ENCODE measurements at places on chromosomes 13 and 19.
A peak's percentile ranks its signal among the peaks of the same experiment; 100 is the strongest.

GRCh38 chr19:42606660-42607351 lies 12.1 kb upstream of the CEACAM8 start:
- DNase-seq = peak; percentile 43

DNA sequence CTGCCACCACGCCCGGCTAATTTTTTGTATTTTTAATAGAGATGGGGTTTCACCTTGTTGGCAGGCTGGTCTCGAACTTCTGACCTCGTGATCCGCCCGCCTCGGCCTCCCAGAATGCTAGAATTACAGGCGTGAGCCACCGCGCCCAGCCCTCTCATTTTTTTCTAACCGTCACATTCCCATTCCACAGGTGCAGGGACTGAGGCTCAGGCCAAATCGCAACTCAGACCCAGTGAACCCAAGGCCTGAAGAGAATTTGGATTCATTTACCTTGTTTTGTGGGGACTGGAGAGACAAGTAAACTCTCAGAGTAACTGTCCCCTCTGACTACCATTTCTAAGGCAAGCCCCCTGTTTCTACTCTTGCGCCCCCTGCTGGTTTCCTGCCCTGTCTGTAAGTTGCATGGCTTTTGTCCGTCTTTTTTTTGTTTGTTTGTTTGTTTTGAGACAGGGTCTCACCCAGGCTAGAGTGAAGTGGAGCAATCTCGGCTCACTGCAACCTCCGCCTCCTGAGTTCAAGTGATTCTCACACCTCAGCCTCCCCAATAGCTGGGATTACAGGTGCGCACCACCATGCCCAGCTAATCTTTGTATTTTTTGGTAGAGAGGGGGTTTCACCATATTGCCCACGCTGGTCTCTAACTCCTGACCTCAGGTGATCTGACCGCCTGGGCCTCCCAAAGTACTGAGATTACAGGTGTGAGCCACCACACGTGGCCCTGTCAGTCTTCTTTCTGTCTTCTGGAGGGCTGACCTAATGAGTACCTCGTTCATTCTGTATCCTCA lies 2.3 kb upstream of the STRN4 start:
- peak; percentile 77 for DNase-seq

GRCh38 chr13:101626925-101627555 lies 174.6 kb downstream of the ITGBL1 start:
- DNase-seq = peak; percentile 59

DNA sequence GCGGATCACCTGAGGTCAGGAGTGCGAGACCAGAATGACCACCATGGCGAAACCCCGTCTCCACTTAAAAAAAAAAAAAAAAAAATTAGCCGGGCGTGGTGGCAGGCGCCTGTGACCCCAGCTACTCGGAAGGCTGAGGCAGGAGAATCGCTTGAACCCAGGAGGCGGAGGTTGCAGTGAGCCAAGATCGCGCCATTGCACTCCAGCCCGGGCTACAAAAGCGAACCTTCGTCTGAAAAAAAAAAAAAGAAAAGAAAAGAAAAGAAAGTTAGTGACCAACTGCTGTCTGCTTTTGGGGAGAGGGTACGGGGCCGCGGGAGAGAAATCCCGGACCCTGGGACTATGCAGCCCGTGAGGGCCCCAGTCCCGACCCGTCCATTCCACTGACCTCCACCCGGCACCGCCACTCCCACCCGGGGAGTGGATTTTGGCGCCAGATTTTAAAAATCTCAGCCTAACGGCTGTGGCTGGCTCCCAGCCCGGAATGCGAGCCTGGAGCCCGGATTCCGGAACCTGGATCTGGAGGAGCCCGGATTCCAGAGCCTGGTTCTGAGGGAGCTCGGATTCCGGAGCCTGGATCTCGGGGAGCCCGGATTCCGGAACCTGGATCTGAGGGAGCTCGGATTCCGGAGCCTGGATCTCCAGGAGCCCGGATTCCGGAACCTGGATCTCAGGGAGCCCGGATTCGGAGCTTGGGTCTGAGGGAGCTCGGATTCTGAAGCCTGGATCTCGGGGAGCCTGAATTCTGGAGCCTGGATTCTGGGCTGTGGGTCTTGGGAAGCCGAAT lies 6.1 kb upstream of the LMNB2 start:
- no peak for DNase-seq

DNA sequence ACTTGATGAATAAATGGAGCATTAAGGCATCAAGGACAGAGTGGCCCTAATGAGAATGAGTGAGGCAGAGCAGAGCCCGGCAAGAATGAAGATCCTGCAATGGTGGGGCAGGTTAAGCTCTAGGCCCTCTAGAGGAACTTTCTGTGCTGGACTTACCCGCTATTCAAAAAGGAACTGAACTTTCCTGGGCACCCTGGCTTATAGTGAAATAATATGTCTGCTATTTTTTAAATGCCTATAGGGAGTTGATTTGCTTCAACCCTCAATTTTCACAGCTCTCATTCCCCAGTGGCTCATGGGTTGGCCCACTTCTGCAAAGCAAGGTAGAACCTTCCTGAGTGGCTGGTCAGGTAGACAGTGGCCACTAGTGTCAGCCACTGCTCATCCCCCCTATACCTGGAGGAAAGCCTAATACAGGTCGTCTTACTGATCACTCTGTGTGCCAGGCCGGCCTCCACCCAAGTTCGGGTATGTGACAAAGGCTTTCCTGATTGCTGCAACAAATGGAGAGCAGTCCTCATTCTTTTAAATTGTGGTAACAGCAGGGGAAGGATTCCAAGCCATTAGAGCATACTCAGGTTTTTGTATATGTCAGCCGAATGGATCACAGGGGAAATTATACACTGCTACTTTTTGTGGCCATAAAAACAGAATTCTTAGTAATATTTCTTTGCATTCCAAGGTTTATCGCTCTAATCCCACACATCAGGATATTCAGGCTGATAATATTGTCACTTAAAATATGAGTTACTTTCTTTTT lies 103.0 kb downstream of the KL start:
- DNase-seq = no peak

DNA sequence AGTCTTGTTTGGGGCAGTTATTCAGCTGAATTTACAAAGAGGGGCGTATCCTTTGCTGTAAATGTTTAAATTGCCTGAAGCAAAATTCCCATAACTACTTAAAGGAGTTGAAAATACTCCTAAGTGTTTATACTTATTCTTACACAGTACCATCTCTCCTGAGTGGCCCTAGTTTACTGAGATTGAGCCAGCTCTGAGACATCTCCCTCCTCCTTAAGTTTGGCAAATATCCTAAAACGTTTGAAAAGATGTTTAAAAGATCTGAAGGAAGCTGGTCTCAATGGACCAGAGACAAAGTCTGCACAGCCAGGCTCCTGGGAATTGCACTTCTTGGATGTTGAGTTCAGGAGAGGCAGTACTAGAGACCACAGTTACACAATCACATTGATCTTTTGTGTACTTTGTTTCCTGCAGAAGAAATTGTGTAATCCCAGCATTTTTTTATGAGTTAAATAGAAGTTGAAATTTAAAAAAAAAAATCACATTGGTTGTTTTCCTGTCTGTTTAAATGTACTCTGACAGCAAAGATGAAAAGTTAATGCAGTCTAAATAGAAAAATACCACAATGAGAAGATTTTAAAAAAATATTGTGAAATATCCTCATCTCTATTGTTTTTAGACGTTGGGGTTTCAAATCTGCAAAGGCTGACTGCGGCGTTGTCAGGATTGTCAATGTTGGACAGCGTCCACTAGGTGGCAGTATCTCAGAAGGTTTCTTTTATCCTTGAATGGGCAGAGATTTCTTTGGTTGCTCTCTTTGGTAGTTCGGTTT lies 20.7 kb downstream of the TNFSF11 start:
- peak; percentile 57 for DNase-seq

All from inflammatory macrophage treated with lipopolysaccharide for 4 hours (primary cell).